ENCODE measurements at places on chromosomes 13 and 19.
A peak's percentile ranks its signal among the peaks of the same experiment; 100 is the strongest.

DNA sequence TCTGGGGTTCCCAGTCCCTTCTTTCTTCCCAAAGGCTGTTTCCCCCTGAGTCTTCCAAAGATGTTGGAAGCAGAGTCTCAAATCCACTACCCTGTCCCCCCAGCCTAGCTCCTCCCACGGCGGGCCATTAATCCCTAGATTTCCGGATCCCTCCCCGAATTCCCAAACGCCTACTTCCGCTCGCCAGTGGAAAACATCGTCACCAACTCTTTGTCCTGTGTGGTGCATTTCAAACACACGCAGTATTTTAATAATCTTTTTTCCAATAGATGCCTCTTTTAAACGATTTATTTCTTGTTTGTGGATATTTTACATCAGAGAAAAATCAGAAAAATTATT is 610 bp downstream of the ZNF791 start:
- peak; percentile 69 for DNase-seq

DNA sequence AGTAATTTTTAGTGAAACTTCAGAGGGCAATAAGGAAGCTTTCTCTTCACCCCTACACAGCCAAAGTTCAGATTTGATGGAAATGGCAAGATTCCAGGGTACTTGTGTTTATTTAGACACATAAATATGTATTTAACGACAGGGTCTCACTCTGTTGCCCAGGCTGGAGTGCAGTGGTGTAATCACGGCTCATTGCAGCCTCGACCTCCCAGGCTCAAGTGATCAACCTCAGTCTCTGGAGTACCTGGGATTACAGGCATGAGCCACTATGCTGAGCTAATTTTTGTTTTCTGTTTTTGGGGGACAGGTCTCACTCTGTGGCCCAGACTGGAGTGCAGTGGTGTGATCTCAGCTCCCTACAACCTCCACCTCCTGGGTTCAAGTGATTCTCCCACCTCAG is 2.0 kb upstream of the SYCE2 start:
- no peak for DNase-seq

DNA sequence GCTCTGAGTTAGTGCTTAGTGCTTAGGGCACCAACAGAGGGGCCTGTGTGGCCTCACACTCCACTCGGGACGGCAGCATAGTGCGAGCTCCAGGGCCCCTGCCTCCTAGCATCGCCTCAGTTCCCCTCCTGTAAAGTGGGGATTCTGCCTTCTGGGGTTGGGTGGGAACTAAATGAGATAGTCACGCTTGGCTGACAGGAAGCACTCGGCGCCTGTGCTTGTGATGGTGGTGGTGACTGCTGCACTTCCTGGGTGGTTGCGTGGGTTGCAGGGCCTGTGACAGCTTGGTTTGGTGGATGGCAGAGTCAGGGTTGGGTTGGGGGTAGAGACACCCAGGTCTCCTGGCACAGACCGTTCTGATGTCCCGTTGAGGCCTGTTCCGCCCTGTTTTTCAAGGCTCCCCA is 7.7 kb downstream of the PLEKHF1 start:
- no peak for DNase-seq

GRCh38 chr19:56177564-56178243 is 1.9 kb downstream of the GALP start:
- no peak for DNase-seq

DNA sequence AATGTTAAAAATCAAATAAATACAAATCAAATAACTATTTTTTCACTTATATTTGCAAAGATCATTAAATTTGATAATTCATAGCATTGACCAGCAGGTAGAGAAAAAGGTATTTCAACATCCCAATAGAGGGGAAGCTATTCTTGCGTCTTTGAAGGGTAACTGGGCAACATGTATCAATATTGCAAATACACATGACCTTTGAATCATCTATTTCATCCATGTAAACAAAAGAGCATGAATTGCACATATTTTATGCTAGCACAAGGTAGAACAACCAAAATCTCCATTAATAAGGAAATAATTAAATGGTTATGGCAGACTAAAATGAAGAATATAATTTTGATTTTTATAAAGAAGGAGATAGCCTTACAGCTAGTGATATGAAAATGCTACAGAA is 372.8 kb downstream of the GPC5 start:
- no peak for DNase-seq

DNA sequence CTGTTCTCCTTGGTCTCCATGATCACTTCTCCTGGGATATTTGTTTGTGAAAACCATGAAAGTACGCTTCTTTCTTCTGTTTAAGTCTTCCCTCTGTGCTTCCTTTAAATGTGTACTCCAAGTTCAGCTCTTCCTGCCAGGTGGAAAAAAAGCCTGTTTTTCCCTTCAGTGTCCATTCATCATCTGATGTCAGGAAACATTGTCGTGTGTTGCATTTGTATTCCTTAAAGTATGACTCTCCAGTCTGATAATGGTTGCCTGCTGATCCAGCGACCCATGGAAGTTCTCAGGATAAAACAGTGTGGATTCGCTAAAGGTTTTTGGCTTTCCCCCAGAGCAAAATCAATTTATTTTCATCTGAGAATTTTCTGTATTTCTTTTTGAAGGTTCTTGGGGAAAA is 22.3 kb downstream of the SACS start:
- DNase-seq, result no peak

DNA sequence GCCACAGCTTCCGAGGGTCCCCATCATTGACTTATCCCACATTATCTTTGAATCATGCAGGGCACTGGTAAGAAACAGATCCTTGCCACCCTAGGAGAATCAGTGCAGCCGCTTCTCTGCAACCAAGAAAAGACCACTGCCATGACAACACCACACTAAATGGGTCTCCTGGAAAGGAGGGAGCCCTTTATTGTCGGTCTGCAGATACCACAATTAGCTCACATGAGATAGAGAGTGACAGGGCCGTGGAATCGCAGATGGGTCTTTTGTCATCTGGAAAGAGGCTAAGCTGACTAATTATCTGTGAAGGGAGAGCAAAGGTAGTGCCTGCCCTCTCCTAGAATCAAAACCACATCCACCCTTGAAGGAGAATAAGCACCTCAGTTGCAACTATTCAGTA is 178.3 kb upstream of the MYO16 start:
- no peak for DNase-seq
